NCI-H187 treated with DMSO at 0.1 percent for 48 hours (cell line): ENCODE measurements at places on chromosomes 5 and 9.

GRCh38 chr9:111598733-111599091 is 735 bp downstream of the PTGR1 start:
- DNase-seq = no peak

- DNase-seq = no peak
These were observed 11.3 kb downstream of the STOM start for GRCh38 chr9:121358751-121359150.

DNA sequence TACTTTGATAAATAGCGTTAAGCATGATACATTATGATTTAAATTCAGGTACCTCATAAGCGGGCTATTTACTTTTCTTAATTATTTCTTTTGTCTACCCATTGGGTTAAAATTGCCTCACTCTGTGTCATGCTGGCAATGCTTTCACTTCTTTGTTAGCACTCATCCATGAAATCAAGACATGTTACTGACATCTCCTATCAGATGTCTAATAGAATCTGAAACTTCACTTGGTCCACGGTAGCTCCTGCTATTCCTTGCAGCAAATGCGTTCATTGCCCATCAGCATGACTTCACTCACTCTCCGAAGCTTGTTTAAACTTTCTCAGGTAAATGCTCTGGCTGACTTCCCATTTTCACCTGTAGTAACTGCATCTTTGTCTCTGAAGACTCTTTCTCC is 193.5 kb upstream of the EDIL3 start:
- no peak for DNase-seq

DNA sequence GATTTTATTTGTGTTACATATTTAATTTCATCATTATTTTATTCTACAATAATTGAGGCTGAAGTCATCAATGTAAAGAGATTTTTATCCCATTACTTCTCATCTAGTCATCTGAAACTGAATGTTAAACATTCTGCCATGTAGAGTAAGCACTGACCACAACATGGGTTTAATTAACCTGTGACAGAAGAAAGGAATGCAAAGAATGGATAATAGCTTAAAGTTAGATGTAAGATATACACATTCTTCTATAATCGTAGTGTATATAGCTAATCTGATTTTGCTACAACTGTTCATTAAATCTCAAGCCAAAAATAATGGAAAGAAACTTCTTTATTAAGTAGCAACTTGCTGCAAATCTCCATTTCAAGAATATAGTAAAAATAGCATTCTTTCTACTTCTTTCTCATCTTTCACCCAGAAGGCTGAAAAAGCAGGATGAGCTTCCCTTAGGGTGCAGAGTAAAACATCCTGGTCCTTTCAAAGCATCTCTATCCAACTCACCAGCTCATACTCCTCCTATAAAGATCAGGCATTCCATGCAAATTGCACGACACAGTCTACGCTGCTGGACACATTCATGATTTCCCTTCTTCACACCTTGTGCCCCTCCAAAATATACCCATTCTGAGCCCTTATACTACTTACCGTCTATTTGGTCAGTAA is 115.2 kb downstream of the EFNA5 start:
- DNase-seq = no peak

DNA sequence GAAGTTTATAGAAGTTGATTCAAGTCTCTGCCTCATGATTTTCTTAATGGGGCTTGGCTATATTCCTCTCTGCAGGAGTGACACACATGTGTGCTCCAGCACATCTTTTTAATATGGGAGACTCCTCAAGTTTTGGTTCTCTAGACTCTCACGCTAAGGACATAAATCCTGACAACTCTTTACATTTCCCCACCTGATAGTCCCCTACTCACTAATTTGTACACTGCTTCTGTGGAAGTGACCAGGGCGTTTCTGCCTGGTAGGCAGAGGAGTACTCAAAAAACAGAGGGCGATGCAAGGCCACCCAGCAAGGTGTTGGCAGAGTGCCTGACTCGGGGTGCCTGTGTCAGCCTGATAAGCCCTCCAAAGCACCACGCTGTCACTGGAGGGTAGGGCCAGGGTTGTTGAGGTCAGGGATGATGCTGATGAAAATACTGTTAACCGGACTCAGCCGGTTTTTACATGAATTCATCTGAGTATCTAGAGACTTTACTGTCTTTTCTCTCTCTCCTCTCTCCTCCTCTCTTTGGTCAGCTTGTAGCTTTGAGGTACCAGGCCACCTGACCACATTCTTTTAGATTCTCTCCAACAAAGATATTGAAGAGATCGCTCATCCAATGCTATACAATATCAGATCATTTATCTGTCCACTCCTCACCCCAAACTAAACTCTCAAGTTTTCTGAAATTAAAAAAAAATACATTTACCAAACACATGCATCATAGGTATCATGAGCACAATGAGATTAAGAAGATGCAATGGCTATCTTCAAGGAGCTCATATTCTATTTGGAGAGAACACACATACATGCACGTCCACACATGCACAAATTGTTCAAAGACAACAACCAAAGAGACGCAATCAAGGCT is 205.2 kb downstream of the PIK3R1 start:
- no peak for DNase-seq

DNA sequence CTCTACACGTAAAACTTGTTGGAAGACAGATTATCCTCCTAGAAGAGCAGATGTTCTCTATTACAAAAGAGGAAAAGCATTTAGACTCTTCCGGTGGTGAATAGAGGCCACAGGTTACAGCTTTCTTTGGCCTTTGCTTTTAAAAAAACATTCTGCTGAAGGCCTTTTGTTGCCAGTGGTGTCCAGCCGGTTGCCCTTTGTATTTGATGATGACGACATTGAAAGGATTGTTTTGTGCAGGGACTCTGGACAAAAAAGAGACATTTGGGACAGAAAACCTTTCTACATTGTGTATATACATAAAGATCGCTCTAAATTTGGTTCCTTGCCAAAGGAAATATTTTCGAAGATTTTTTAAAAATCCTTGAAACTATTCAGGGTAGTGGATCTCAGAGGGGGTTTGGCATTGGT is 180.3 kb downstream of the C9orf152 start:
- no peak for DNase-seq

DNA sequence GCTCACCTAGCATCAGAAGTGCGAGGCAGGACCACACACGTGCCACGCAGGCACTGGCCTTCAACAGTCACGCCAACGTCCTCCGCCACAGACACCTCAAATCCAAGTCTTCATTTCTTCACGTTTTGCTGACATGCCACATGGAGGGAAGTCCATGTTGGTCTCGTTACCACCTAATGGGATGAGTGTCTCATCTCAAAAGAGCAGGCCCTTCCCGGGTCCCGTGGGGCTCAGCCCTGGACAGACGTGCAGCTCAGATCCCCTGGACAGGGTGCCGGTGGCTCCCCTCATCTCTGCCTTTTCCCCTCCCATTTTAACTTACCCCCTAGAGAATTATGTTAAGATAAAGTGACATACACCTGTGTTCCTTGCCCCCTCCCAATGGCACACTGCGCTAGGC is 76.8 kb downstream of the MRPL36 start:
- no peak for DNase-seq

- no peak for DNase-seq
These were observed 7.9 kb upstream of the NINJ1 start for GRCh38 chr9:93141771-93142483.

DNA sequence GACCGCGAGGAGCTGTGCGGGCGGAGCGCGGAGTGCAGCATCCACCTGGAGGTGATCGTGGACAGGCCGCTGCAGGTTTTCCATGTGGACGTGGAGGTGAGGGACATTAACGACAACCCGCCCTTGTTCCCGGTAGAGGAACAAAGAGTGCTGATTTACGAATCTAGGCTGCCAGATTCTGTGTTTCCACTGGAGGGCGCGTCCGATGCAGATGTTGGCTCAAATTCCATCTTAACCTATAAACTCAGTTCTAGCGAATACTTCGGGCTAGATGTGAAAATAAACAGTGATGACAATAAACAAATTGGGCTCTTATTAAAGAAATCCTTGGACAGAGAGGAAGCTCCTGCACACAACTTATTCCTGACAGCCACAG is 590 bp downstream of the PCDHA6 start:
- no peak for DNase-seq

- no peak for DNase-seq
These were observed 34.0 kb downstream of the NKD2 start for GRCh38 chr5:1042626-1043025.

GRCh38 chr5:91141642-91142041 is 241.5 kb downstream of the ARRDC3 start:
- DNase-seq = no peak

- DNase-seq = no peak
These were observed 149.8 kb upstream of the CDKN2B start for GRCh38 chr9:22158927-22159346.

GRCh38 chr5:122183098-122183787 is 53.9 kb downstream of the ZNF474 start:
- no peak for DNase-seq

DNA sequence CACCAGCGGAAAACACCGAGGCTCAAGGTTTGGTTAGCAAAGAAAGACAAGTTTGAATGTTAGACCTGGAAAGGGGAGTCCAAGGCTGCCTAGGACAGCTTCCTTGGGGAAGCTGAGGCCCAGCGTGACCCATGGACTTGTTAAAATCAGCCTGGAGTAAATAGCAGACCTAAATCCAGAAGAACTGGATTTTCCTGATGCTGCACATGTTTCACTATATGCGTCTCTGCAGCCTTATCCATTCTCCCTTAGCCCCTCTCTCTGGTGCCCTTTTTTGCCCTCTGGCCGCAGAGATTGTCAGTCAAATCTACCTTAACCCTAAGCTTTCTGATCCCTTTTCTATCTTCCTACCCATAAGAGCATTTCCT is 119.9 kb downstream of the NTRK2 start:
- DNase-seq = no peak

DNA sequence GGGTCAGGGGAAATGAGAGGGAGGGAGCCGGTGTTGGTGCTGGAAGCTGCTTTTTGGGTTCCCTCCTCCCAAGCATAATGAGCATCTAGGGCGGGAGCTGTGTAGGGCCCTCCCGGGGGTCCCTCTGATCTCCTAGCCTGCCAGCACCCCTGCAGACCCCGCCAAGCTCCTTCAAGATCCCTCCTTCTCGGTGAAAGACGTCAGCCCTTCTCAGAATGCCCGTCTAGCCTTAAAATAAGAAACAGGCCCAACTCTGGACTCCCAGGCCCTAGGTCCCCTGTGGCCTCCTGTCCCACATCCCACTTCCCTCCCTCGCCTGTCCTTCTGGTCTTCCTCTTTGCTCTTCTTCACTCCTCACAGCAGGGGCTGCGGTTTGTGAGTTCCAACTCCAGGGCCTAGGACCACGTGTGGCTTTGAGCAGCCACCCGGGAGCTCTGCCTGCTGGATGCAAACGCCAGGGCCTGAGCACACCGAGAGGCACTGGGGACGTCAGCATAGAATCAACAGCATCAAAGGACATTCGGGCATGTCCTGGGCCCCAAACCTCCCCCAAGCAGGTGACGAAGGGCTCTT is 8.8 kb upstream of the SCGB3A1 start:
- no peak for DNase-seq

DNA sequence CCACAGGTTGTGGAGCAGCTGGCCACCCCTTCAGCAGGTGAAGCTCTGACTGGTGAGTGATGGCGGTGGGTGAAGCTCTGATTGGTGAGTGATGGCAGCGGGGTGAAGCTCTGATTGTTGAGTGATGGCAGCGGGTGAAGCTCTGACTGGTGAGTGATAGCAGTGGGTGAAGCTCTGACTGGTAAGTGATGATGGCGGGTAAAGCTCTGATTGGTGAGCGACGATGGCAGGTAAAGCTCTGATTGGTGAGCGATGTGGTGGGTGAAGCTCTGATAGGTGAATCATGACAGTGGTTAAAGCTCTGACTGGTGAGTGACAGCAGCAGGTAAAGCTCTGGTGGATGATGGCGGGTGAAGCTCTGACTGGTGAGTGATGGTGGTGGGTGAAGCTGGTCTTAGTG is 9.4 kb upstream of the ABO start:
- no peak for DNase-seq

GRCh38 chr9:16099732-16100536 is 547.1 kb downstream of the CCDC171 start:
- no peak for DNase-seq

DNA sequence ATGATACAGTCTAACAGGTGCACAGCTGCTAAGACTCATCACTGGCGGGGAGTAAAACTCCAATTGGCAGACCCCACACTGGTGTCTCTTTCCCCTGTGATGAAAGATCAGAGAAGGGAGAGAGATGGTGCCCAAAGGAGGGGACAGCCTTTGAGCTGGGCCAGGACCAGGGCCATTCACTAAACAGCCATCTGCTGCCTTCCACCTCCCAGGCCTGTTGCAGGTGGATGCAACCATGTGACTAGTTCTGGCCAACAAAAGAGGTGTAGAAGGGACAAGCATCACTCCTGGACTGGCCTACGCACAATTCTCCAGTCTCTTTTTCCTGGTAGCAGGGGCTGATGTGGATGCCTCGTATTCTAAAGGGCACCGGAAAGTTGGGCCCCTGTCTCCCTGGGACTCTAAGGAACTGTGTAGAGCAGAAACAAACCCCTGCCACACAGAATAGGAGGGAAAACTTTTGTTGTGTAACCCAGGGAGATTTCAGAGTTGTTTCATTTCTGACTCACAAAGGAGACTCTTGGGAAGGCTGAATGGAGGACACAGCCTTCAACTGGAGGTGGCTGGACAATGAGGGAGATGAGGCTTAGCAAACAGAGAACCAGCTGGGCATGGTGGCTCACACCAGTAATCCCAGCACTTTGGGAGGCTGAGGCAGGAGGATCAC is 26.9 kb downstream of the TNIP1 start:
- no peak for DNase-seq

GRCh38 chr9:95435074-95435728 is 81.6 kb downstream of the PTCH1 start:
- no peak for DNase-seq

DNA sequence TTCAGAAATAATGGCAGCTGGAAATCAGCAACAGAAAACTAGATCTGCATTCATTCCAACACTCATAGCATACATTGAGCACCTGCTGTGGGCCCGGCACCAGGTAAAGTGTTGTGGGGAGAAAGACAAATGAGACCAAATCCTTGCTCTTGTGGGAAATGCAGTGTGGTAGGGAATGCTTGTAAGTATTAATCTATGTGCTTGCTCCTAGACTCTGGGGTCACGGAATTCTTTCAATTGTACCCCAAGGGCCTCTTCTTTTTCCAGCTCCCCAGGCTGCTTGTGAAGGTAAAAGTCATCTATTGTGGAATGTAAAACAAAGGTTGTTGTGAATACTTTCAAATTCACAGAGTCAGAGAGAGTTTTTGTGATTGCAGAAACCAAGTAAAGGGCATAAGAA is 501.9 kb downstream of the CDK5RAP2 start:
- no peak for DNase-seq

GRCh38 chr9:133778336-133779013 is 40.3 kb upstream of the SARDH start:
- DNase-seq = no peak
